NAMALWA (cell line): ENCODE measurements at places on chromosomes 2 and 18.

- no peak for DNase-seq
Measured at GRCh38 chr2:235068701-235069100, 116.9 kb downstream of the SH3BP4 start.

GRCh38 chr18:48719388-48719787, 180.6 kb downstream of the CTIF start:
- no peak for DNase-seq

GRCh38 chr2:196277002-196277401, 105.6 kb upstream of the STK17B start:
- peak; percentile 82 for DNase-seq

- DNase-seq, result peak; percentile 70
Measured at GRCh38 chr2:48600204-48600813, 17.3 kb upstream of the GTF2A1L start.

GRCh38 chr18:48975817-48976649, 25.3 kb upstream of the SMAD7 start:
- DNase-seq, result peak; percentile 47

GRCh38 chr2:112321375-112322320, 46.3 kb downstream of the ZC3H6 start:
- DNase-seq, result no peak

DNA sequence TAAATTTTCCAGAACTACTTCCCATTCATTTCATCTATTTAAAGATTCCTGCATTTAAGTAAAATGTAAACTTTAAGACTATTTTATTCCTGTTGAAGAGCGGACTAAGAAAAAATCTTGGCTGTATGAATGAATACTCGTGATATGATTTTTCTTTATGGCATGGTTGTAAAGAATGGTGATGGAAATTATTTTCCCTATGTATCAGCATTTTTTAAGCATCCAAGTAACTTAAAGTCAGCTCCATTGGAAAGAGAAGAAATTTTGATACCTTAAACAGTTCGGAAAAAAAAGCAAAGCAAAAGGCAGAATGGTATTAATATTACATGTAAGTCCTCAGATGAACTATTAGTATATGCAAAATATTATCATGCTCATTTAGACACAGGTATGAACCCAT, 58.9 kb downstream of the VWC2L start:
- DNase-seq, result no peak

GRCh38 chr2:48449073-48449840, 80.7 kb upstream of the STON1 start:
- no peak for DNase-seq

DNA sequence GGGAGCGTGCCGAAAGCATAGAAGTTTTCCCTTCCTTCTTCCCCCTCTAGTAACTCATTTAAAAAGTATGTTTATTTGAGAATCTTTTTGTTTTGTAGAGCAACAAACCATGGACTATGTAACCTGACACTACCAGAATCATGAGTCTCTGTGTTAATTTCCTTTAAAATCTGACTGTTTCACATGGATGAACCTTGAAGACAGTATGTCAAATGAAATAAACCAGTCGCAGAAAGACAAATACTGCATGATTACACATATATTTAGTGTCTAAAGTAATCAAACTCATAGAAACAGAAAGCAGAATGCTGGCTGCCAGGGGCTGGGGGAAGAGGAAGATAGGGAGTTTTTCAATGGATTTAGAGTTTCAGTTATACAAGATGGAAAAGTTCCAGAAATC, 32.3 kb downstream of the PTPN2 start:
- DNase-seq, result no peak

- no peak for DNase-seq
Measured at GRCh38 chr2:57461624-57462023, 585.0 kb upstream of the VRK2 start.

GRCh38 chr2:60371681-60372080, 181.8 kb downstream of the BCL11A start:
- no peak for DNase-seq

DNA sequence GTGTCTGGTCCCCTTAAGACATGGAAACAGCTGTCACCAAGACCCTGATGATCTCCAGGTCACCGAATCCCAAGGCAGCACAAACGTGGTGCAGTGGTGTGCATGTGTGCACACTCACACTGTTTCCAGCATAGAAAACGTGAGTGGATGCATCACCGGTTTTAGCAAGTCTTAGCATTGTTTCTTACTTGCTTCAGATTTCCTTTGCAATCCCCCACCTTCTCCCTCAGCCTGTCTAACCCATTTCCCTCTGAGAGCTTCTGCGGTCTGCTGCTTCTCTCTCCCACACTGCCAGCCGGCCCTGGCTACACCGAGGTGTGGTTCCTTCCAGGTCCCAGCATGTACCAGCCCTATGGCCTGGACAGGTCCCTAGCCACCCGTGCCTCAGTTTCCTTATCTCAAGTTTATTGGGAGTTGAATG, 343.4 kb upstream of the HS6ST1 start:
- no peak for DNase-seq

- peak; percentile 11 for DNase-seq
Measured at GRCh38 chr18:34458410-34458977, 233.8 kb upstream of the NOL4 start.

DNA sequence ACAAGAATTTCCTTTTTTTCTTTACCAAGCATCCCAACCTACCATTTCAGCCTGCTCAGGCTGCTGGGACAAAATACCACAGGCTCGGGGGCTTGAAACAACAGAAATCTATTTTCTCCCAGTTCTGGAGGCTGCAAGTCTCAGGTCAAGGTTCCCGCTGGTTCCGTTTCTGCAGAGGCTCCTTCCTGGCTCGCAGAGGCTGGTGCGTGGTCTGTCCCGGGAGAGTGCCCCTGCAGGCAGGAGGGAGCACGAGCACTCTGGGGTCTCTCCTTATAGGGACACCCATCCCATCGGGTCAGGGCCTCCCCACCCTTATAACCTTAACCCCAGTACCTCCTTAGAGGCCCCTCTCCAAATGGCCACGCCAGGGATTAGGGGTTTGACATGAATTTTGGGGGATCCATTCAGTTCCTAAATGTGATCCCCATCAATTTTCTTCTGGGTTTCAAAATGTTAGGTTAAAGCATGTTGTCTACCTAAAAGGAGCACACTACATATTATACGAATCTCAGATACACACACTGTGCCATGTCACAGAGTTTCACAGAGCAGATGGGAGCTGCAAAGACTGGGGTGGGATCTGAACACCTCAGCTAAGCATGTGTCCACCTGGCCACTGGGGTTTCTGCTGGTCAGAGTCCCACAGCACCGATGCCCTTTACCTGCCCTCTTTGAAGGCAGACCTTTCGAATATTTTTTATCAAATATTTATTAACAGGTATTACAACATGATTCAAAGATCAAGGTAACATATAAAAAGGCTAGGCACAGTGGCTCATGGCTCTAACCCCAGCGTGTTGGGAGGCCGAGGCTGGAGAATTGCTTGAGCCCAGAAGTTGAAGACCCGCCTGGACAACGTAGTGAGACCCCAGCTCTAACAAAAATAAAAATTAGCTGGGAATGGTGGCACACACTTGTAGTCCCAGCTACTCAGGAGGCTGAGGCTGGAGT, 17.6 kb upstream of the ADI1 start:
- DNase-seq, result no peak

DNA sequence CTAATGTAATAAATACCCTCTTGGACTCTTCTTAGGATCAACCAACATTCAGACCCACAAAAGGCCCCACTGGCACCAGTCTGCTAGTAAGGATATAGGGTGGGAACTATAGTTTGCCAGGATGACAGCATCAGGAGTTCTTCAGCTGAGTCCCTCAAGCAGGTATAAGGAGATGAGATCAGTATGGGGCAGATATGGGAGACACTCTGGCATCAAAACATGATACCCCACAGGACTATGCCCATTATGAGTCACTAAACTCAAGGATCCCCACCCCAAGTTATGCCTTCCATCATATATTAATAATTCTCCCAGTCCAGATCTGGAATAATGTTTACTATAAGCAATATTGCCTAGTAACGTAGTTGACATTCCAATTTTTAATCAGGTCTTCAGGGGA, 83.1 kb upstream of the CCDC141 start:
- DNase-seq, result no peak

DNA sequence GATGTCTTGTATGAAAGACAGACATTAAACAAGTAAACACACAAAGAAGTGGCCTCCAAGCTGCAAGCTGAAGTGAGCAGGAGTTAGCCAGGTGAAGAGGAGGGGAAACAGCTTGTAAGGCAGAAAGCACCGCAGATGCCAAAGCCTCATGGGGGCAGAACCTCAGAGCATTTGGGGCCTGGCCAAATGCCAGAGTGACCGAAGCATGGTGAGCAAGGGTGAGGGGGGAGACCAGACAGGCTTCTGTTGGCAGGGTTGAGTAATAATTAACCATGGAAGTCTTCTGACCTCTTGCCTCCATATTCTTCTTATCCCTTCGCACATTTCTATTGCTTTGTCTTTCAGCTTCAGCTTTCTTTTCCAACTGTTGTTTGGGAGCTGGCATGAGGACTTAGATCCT, 5.6 kb downstream of the QPCT start:
- DNase-seq, result peak; percentile 50

- DNase-seq, result no peak
Measured at GRCh38 chr18:48007955-48008701, 77.7 kb upstream of the SMAD2 start.

DNA sequence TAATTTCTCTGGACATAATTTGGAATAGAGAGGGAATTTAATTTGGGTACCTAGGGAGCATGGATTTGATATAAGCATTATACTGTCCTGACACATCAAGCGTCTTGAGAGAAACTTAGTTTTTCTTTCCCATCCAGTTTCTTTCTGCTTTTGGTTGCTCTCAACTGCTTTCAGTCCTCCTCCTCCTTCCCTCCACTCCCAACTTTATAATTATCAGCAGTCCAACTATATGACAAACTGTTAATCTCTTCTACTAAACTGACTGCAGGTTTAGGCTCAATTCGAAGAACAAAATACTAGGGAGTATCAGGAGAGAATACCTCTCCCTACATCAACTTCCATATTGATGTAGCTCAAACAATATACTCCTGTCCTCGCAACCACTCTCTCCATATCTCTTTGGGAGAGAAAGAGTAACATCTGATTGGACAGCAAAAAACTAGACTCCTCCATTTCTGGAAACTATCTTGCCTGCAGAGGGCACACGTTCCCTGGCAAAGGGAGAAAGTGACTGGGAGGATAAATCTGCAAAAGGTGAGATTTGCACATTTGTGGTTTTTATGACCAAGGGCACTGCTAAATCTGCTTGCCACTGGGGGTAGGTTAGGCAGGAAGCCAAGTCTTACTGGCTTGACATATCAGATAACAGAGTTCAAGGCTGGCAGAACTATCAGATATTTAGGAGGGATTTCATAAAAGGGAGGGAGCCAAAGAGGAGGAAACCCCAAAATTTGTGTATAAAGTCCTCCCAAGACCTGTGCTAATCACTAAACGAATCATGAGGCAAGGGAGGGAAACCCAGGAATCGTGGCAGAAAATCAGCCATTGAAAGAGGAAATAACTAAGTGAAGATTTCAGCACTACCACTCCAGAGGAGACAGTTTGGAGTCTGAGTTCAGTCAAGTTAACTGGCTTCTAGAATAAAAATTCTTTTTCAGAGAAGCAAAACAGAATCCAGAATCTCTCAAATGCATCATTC, 40.0 kb downstream of the ICA1L start:
- DNase-seq, result peak; percentile 86

DNA sequence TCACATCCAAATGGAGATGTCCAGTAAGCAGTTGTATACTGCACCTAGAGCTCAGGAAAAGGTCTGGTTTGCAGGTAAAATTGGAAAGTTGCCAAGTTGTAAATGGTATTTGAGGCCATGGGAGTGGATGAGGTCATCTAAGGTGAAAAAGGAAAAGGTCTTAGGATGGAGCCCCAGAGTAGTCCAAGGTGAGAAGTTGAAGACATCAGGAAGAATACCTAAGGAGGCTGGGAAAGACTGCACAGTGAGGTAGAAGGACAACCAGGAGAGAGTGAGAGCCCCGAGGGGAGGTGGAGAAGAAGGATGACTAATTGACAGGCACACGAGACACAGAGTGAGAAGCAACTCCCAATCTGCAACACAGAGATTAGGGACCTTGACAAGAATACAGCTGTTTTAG, 10.7 kb downstream of the DPP4 start:
- no peak for DNase-seq

- no peak for DNase-seq
Measured at GRCh38 chr2:159737292-159737916, 25.1 kb downstream of the MARCHF7 start.

GRCh38 chr18:50848991-50849390, 29.2 kb upstream of the MRO start:
- no peak for DNase-seq

DNA sequence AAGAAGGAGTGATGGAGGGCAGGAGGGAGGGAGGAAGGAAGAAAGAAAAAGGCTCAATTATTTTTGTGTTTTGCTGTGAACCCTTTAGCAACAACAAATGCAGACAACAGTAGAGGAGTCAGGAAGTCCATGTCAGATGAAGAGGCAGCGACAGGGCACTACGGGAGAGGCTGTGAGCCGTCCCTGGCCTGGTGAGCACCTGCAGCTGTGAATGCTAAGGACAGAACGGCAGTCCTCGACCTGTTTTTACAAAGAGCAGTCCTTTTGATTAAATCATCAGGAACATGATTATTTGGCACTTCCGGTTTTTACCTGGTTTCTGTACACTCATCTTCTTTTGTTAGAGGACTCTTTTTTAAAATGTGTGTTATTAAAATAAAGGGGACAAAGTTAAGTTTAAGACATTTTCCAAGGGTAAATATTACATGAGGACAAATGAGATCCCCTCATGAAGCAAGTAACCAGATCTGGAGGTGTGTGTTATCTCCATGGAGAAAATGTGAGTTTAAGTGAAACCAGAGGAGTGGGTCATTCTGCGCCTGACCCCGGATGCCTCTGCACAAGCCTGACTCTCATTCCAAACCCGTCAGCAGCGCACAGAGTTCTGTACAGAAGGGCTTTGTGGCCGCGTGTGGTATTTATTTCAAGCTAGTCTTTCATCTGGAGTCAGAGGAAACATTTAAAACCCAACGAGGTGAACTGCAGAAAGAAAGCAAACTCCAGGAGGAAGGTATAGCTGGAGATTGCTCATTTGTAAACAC, 492.5 kb downstream of the SOX11 start:
- no peak for DNase-seq

GRCh38 chr18:78090584-78090983, 840.9 kb downstream of the GALR1 start:
- no peak for DNase-seq

GRCh38 chr2:69217333-69218080, 169.5 kb downstream of the GFPT1 start:
- DNase-seq, result no peak

- no peak for DNase-seq
Measured at GRCh38 chr18:56217406-56217805, 421.0 kb downstream of the TXNL1 start.

- no peak for DNase-seq
Measured at GRCh38 chr2:100185105-100185504, 42.7 kb upstream of the AFF3 start.
